Stimulated activated CD4-positive, alpha-beta T cell treated with anti-CD3 and anti-CD28 coated beads, Interleukin-15, amount 100 ng/mL, for 24 hours (primary cell): ENCODE measurements at places on chromosomes 11 and 22.

GRCh38 chr22:27809226-27809603, 7.7 kb upstream of the MN1 start:
- DNase-seq, result no peak

DNA sequence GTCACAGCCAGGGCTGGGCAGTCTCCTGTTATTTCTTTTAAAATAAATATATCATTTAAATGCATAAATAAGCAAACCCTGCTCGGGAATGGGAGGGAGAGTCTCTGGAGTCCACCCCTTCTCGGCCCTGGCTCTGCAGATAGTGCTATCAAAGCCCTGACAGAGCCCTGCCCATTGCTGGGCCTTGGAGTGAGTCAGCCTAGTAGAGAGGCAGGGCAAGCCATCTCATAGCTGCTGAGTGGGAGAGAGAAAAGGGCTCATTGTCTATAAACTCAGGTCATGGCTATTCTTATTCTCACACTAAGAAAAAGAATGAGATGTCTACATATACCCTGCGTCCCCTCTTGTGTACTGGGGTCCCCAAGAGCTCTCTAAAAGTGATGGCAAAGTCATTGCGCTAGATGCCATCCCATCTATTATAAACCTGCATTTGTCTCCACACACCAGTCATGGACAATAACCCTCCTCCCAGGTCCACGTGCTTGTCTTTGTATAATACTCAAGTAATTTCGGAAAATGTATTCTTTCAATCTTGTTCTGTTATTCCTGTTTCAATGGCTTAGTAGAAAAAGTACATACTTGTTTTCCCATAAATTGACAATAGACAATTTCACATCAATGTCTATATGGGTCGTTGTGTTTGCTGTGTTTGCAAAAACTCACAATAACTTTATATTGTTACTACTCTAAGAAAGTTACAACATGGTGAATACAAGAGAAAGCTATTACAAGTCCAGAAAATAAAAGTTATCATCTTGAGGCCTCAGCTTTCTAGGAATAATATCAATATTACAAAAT, 13.4 kb downstream of the OR51B4 start:
- no peak for DNase-seq

GRCh38 chr11:28584992-28585391, 476.8 kb downstream of the METTL15 start:
- no peak for DNase-seq

DNA sequence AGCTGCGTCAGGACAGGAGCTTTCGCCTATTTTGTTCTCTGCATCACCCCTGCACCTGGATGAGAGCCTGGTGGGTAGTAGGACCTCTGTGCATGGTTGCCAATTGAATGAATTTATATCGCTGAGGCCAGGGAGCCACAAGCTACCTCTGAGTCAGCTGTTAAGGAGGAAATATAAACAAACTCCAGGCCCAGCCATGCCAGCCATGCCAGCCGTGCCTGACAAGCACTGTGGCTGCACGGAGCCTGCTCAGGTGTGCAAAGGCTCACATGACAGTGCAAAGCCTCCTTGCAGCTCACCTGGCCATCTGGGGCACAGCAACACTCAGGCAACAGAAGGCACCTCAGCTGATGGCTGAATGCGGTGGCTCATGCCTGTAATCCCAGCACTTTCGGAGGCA, 33.7 kb upstream of the LINC01488 start:
- DNase-seq, result no peak

GRCh38 chr22:50713008-50713385, 25.0 kb upstream of the ACR start:
- no peak for DNase-seq

DNA sequence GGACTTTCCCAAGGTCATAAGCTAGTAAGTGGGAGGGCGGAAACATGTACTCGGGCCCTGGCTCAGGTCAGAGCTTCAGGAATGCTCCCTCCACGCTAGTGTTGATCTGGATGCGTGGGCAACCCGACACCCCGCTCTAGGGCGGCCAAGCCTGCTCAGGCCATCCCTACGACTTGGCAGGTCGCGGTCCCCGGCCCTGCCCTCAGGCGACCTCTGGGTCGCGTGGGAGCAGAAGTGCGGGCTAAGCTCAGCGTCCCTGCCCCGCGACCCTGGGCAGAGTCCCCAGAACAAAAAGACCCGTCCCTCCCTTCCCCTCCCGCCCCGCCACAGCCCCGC, 781 bp upstream of the TEF start:
- DNase-seq, result no peak

GRCh38 chr11:2796091-2796490, 89.5 kb downstream of the CDKN1C start:
- no peak for DNase-seq

- no peak for DNase-seq
Observed at GRCh38 chr11:1672613-1673350, 24.2 kb upstream of the KRTAP5-6 start.

GRCh38 chr11:104534278-104534677, 364.0 kb downstream of the CASP12 start:
- no peak for DNase-seq

GRCh38 chr11:68457898-68458249, 2.7 kb upstream of the PPP6R3 start:
- DNase-seq, result no peak

DNA sequence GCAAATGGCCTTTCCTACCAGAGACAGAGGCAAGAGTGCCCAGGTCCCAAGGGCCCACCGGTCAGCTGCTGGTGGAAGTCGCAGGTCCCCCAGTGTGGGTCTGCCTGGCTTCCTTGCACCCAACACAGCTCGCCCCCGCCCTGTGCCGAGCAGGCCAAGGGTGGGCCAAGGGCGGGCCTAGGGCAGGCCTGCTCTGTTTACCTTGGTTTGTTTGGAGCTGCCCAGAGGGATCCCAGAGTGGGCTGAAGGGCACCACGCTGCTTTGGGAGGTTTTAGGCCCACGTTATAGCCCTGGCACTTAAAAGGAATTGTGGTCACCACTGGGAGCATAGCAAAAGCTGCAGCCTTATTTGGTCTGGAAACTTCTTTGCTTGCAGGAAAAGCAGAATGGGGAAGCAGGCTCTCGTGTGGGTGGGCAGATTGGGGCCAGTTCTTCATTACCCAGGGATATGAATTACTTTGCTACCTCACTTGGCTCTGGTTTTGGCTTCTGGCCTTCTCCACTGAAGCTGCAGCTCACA, 38.0 kb downstream of the MRGPRD start:
- DNase-seq, result no peak

DNA sequence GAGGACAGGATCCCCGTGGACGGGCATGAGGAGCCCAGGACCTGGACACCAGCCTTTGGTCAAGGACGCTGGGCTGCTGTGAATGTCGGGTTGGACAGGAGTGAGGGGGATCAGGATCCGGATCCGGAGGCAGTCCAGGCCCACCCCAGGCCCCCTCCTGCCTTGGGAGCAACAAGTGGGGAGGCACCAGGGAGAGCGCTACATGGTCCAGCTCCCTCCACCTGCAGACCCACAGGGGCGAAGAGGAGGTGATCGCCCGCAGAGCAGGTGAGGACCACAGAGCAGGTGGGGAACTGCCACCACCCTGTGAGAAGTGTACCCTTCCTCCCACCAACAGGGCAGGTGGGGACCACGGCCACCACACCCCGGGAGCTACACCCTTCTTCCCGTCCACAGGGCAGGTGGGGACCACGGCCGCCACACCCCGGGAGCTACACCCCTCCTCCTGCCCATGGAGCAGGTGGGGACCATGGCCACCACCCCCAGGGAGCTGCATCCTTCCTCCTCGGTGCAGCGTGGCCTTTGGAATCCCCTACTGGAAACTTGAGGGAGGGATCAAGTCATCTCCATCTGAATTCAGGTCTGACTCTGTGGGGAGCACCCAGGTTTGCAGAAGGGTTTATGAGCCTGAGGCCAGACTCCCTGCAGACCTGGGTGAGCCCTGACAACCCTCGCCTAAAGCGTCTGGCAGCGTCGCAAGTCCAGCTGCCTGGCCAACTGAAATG, 141.0 kb downstream of the BRD1 start:
- no peak for DNase-seq

- no peak for DNase-seq
Observed at GRCh38 chr11:118161786-118162185, 9.2 kb upstream of the SCN4B start.

- DNase-seq, result no peak
Observed at GRCh38 chr11:70857894-70858293, 394.5 kb downstream of the SHANK2 start.

GRCh38 chr11:112694813-112695212, 266.4 kb upstream of the NCAM1 start:
- DNase-seq, result no peak

- DNase-seq, result peak; percentile 37
Observed at GRCh38 chr22:38230108-38230825, 28.5 kb downstream of the MAFF start.

GRCh38 chr11:1208394-1209261, 14.2 kb upstream of the MUC5B start:
- DNase-seq, result no peak

GRCh38 chr11:101091781-101092180, 37.8 kb downstream of the PGR start:
- no peak for DNase-seq

DNA sequence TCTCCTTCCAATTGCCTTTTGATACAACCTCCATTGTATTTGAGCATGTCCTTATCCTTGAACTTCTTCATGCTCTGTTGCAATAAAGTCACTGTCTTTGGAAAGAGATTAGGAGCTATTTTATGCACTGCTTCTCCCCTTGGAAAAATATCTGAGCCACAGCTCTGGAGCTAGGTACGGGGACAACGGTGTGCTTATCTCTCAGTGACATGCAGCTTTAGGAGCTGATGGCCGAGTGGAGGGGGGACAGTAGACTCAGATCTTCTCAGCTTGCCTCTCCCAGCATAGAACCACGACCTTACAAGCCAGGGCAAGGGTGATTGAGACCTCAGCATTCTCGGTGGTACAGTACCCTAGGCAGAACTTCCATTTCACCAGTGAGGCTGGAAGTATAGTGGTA, 64.1 kb downstream of the HORMAD2 start:
- DNase-seq, result no peak
